Activated CD4-positive, alpha-beta T cell treated with anti-CD3 and anti-CD28 coated beads for 4 hours (primary cell): ENCODE measurements at places on chromosomes 3 and 15.

DNA sequence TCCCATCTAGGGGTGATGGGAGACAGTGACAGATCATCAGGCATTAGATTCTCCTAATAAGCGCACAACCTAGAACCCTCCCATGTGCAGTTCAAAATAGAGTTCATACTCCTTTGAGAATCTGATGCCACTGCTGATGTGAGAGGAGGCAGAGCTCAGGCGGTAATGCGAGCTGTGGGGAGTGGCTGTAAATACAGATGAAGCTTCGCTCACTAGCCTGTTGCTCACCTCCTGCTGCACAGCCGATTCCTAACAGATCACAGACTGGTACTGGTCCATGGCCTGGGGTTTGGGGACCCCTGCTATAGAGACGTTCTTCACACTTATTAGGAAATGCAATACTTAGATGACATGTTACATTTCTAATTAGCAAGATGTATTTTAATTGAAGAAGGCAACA lies 154.4 kb downstream of the CBLB start:
- no peak for DNase-seq

GRCh38 chr3:138778643-138779042 lies 56.1 kb downstream of the PIK3CB start:
- DNase-seq = no peak

DNA sequence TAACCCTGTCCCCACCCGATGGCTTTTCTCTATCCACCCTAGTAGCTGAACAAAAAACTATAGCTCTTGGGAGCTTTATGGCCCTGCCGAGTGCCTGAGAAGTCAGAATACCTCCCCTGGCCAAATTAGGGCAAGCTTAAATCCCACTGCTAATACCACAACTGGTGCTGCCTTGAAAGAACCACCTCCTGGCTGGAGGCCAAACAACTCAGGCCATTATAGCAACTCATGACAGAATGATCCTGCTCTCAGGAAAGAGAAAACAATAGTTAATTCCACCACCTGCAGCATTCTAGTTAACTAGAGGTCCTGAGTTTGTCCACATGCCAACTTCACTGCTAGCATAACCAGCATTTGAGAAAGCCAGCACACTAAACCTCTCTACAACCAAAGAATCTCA lies 123.2 kb downstream of the RTP4 start:
- no peak for DNase-seq

GRCh38 chr3:39126532-39127071 lies 19.1 kb downstream of the TTC21A start:
- no peak for DNase-seq

DNA sequence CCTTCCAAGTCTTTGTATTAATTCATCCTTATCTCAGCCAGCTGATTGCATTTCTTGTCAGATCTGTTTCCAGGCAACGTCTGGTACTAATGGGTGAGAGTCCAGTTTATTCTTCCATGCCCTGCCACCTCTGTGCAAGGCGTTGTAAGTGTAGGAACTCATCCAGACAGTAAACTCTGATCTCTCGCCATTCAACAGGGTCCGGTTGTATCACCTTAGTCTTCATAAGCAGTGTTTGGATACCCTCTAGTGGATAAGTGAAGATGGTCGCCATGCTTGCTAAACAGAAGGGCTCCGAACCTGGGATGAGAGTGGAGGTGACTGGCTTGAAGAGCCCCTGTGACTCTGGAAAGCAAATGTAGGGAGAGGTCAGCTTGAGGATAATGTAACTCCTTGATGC lies 51.6 kb upstream of the CMTM7 start:
- peak; percentile 50 for DNase-seq

DNA sequence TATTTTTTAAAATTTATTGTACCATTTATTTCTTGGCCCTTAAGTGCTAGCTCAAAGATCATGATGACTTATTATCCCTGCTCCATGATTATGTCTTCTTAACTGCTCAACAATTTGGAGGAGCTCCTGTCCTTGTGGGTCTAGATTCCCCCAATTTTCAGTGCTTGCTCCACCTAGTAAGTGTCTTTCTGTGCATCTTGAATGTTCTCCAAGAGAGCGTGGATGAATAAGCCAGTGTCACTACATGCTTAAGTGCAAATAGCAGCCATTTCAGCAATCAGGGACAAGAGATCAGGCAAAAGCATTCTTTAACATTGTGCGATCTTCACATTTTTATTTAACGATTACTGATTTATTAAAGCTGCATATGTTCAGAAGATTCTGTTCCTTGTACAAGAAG lies 99.4 kb downstream of the ALCAM start:
- no peak for DNase-seq

GRCh38 chr3:100893590-100893989 lies 99.6 kb downstream of the ABI3BP start:
- DNase-seq = no peak

GRCh38 chr3:49339941-49340800 lies at the start of gene USP4:
TSS of gene USP4 (minus strand) at chr3:49340053. CDS start at chr3:49340024, 29 bp downstream.
- DNase-seq = peak; percentile 94

GRCh38 chr15:60162251-60162967 lies 158.3 kb downstream of the FOXB1 start:
- no peak for DNase-seq

- DNase-seq = no peak
These were observed 183.7 kb upstream of the LMCD1 start for GRCh38 chr3:8317661-8318649.

DNA sequence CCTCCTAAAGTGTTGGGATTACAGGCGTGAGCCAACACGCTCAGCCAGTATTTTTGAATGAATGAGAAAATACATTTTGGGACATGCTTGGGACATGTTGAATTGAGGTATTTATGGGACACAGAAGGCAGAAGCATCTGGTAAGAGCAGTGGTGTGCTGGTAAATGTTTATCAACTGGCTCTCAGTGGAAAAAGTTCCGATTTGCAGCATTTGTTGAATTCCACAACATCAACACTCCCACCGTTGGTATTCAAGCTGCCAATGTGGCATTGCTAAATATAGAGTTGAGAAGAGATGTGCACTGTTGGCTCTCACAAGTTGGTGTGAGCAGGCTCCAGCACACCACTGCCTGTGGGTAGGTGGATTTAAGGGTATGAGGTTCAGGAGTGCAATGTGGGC lies 35.8 kb upstream of the LRRFIP2 start:
- DNase-seq = no peak

- no peak for DNase-seq
These were observed 689.4 kb upstream of the NAALADL2 start for GRCh38 chr3:174169736-174170135.

GRCh38 chr3:9690451-9691450 lies 12.9 kb upstream of the CPNE9 start:
- no peak for DNase-seq

DNA sequence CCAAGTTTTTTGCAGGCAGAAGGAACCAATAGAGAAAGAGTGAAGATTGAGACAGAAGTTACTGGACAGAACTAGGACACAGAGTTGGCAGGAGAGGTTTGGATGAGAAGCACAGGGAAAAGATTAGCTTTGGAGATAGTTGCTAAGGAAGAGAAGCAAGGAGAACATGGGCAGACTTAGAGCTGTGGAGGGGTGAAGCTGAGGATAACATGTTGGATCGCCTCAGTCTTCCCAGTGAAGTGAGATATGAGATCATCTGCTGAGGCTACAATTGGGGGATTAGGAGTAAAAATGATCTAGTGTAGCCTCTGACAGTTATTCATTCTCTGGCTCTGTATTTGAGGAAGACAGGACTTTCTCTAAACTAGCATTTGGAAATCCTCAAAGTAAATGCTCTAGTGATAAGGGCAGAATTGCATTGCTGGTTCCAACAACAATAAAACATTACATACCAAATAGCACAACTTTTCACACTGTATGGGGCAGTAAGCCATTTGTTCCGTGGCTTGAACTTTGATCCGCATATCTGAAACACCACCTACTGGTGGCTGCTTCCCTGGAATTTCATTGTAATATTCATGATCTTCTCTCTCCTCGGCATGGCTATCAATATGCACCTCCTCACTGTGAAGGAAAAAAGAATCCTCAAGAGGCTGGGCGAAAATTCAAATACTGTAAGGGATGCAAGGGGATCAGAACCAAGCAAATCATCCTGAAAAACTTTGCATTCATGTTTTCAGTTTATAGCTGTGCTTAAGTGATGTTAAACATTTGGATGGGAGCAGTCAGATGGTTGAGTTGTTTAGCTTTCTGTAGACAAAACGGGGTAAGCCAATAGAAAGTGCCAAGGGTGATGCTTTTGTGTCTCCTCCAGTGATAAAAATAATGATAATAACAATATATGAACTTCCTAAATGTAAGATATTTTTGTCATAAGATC lies 22.2 kb upstream of the EID1 start:
- no peak for DNase-seq

- DNase-seq = no peak
These were observed 105.5 kb downstream of the SEMA5B start for GRCh38 chr3:122921791-122922651.

GRCh38 chr3:178353006-178353694 lies 183.1 kb upstream of the KCNMB2 start:
- no peak for DNase-seq

DNA sequence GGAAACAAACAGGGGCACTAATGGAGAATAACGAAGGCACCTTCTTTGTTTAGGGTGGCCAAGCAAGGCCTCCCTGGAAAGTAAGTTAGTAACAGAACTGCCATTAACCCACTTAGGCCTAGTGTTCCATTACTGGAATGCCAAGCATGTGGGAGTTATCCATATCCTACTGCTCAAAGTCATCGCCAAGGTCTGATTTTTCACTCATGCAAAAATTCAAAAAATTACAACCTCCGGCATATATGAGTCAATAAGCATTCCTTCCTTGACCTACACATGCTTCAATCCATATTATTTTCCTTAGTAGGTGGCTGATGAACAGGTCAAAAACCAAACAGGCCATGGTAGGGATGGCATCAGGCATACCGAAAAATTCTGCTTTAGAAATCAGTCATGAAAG lies 1097.2 kb downstream of the FHIT start:
- no peak for DNase-seq

GRCh38 chr3:72099326-72100079 lies 314.6 kb upstream of the PROK2 start:
- DNase-seq = no peak

DNA sequence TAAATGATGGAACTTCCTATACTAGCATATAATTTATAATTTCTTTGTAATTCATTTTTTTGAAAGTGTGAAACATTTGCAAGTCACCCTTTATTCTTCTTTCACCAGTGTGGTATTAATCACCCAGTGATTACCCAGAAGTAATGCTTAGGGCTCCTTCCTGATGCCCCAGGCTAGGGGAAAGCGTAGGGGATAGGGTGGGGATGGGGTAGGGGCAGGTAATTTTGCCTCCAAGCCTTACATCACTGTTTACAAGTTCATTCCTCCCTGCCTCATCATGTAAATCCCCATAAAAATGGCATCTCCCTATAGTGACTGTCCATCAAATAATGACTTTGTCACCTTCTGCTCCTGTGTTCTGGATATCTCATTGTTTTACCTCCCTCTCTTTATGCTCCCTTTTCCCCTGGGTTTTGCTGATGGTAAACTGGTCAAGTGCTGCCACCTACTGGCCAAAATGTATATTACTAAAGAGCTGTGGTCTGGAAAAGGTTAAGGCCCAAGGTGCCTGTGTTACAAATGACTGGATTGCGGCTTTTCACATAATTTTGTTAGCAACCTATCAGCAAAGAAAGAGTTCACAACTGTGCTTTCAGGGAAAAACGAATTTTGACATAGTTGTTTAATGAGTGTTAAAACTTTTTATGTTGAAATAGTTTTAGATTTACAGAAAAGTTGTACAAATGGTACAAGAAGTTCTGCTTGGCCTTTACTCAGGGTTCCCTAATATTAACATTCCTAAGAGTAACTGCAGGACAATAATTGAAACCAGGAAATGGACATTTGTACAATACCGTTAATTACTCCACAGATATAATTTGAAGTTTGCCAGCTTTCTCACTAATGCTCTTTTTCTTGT lies 54.7 kb downstream of the ONECUT1 start:
- peak; percentile 81 for DNase-seq

GRCh38 chr3:168117853-168118313 lies 22.2 kb upstream of the GOLIM4 start:
- DNase-seq = no peak

DNA sequence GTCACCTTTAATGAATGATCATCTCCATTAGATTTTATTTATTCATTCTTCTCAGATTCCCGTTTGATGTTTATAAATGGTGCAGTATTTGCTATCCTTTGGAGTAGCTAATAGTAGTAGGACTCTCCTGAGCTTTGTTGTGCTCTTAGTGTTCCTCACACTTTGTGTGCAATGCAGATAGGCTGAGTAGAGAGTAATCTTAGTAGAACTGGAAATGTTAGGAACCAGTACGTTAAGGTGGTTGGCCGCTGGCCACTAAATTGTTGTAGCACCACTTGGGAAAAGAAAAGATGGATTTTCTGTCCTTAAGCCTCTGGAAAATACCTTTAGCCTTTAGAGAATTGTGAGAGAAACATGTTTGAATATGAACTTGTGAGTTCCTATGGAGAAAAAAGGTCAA lies 19.9 kb upstream of the EBLN2 start:
- DNase-seq = no peak

- no peak for DNase-seq
These were observed 18.0 kb upstream of the KCNAB1 start for GRCh38 chr3:156102267-156102931.

GRCh38 chr3:63975723-63976122 lies 47.6 kb downstream of the PSMD6 start:
- no peak for DNase-seq

GRCh38 chr3:73449774-73450173 lies 175.0 kb downstream of the PDZRN3 start:
- DNase-seq = no peak

- DNase-seq = no peak
These were observed 20.5 kb upstream of the FRMD5 start for GRCh38 chr15:44215594-44215993.

GRCh38 chr3:177519588-177519987 lies 322.3 kb upstream of the TBL1XR1 start:
- DNase-seq = no peak

DNA sequence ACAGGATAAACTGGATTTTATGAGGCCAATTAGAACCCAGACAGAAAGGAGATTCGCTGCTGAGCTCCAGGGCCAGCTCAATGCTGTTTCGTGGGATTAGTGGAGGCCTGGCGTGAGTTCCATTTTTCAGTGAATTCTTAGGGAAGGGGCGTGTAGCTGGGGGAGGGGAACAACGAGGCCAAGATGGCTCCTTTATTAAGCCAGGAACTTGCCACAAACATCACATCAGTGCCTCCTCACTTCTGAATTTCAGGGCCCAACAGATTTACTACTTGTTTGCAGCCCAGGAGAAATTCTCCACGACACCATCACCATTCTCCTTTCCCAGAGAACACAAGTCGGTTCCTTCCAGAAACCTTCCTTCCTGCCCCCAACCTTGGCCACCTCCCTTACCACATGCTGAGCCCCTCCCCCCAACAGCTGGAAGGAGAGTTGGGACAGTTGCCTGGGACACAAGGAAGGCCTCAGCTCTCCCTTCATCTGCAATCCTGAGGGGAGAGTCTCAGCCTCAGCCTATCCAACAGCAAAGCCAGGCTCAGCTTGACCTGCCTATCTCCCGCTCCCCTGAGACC lies 5.8 kb downstream of the IGDCC4 start:
- DNase-seq = no peak

DNA sequence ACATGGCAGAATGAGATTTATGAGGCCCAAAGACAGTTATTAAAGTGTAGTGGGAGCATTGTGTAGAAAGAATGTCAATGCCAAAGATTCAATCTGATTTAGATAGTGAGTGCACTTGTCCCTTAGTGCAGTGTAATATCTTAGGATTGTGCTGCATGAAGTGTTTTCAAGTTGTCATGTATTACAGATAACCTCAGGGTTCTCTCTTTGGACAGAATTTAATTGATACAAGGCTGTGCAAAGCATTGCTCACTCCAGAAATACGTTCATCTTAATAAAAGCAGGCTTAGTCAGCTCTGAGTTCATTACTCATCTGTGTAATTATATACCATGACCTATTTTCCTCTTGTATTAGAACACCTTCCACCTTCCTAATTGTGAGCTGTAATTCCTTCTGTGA lies 16.0 kb upstream of the GPR171 start:
- no peak for DNase-seq
